DMS153 (cell line): ENCODE measurements at places on chromosomes 11 and 22.

DNA sequence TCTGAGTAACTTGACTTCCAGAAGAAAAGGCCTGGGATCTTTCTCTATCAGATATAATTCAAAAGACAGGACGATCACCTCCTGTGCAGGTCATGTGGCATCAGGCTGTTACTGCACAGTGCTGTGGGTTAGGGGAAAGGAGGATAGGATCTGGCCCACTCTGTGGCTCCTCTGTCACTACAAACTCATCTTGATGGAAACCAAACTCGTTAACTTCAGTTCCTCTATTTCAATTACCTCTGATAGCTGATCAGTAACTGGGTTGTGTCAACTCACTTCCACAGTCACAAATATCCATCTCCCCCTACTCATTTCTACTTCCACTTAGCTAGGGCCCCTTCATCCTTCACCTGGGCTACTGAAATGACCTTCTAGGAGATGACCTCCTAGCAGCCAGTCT is 95.2 kb downstream of the RCN1 start:
- no peak for DNase-seq

DNA sequence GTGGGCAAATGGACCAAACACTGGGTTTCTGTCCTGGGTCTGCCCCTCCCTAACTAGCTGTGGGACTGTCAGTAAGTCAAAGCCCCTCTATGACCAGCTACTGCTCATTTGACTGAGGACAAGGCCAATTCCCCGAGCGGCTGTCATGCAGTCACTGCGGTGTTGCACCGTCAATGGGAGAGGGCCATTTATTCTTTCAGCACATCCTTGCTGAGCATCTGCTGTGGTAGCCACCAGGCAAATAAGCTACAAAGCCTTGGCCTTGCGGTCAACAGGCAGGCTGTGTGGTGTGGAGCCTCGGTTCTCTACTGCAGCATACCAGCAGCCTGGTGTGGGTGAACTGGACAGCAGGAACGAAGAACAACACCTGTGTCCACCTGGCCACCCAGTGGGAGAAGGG is 25.8 kb upstream of the SERPIND1 start:
- no peak for DNase-seq

GRCh38 chr11:78656984-78657383 is 82.3 kb upstream of the NARS2 start:
- no peak for DNase-seq

DNA sequence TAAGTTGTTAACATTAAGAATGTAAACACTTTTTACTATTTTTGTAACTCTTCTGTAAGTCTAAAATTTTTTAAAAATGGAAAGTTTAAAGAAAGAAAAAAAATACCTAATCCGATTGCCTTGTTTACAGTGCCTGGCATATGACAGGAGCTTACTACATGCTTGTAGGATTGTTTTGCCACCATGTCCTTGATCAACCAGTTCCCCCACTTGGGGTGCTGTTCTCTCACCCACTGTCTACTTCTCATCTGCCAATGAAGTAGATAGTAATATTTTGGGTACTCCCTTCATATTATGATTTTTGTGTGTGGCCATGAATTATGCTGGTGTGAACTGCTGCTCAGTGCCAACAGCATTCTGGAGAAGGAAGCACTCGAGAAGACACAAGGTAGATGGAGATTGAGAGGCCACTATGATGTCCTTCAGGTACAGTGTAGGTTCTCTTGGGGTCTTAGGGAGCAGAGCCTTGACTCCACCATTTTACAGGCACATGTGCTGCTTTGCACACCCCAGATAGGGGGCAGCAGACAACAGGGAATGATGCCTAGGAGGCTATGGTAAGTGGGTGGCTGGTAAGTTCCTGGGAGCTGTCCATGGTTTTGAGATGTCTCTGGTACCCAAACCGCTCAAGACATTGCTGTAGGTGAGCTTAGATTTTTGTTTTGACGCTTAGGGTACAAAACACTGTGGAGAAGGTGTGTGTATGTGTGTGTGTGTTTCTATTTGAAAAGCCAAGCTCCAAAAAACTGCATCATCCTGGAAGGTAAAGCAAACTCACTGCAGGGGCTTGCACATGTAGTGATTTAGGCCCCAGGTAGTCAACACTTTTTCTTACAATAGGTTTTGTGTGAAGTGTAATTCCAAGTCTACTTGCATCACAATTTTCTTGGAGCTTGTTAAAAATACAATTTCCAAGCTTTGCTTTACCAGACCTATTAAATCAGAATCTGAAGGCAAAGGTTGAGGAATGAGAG is 494.5 kb upstream of the LARGE1 start:
- peak; percentile 47 for DNase-seq

GRCh38 chr11:102513869-102514268 is 16.7 kb downstream of the MMP7 start:
- DNase-seq, result no peak

GRCh38 chr11:2869561-2870427 is 15.8 kb downstream of the CDKN1C start:
- DNase-seq, result no peak

GRCh38 chr11:24587635-24588034 is 90.8 kb downstream of the LUZP2 start:
- DNase-seq, result no peak

DNA sequence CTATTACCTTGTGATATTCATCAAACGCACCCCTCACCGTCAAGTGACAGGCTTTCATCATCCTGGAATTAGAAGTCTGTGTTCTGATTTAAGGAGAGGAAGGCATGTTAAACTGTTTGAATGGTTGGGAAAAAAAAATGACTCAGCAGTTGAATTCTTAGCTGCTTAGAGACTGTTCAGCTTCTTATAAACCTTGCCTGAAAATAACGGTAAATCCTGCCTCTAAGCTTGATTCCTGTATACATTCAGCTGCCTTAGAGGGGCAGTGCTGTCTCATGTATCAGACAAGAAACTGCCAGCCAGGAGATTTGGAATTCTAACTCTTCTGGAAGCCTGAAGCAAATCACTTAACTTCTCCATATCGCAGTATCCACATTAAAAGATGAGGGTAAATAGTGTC is 437.4 kb downstream of the JRKL start:
- DNase-seq, result no peak

DNA sequence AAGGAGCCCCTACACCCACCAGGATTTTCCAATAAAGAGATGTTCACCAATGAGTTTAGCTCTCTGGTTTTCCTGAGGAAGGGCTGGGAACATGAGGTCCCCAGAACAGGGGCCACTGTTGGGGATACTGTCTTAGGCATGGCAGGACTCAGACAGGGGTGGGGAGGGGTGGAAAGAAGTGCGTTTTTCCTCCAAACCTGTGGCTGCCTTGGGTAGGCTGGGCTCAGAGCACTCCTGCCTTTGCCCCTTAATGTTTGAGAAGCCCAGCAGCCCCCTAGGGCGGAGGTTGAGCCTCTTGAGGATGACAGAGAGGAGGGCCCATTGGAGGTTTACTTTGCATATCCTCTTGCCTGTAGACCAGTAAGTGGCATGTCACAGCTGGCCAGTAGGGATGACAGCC is 10.6 kb downstream of the MTFP1 start:
- DNase-seq, result no peak

- DNase-seq, result no peak
These were observed 238.4 kb downstream of the TBC1D22A start for GRCh38 chr22:47000888-47001287.

DNA sequence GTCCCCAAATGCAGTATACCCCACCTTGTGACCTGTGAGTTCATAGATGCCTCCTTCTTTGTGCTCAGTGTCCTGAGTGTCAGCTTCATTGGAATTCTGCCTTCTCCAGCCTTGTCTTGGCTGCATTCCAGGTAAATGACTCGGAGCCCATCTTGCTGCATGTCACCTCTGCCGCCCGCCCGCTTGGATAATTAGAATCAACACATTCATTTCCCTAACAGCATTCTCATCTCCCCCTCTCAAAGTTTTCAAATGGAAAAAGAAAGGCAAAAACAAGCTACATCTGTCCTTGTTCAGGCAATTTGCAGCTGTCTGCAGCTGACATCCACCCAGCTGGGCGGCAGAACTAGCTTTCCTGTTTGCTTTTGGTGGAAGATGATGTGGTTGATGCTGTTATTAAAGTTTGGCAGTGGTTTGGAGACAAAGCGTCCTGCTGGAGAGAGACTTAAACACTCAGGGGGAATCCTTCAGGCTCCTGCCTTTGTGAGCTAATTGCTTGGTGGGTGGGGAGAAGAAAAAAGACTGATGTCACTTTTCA is 198.8 kb upstream of the SEZ6L start:
- peak; percentile 45 for DNase-seq
